ENCODE measurements at places on chromosomes 6 and 20. TPM values are rescaled to one million over a fixed set of nuclear protein-coding genes. Genes with fewer than 3 reads are reported as not detected.

Gene FOXQ1
- 0.12 TPM for polyA plus RNA-seq

Gene TBXT
- not detected for polyA plus RNA-seq

Gene MRPS18A
- 29.7 TPM for polyA plus RNA-seq

Gene SNX3
- polyA plus RNA-seq = 222 TPM

Gene PDE7B
- polyA plus RNA-seq = 10.9 TPM

Gene MYCT1
- 19.1 TPM for polyA plus RNA-seq

Gene GNAS-AS1
- polyA plus RNA-seq = 3.4 TPM

Gene SLC26A8
- polyA plus RNA-seq = 0.12 TPM

Gene HLA-DQB2
- polyA plus RNA-seq = 0.41 TPM

Gene HLA-G
- polyA plus RNA-seq = 1.4 TPM

Gene PRSS35
- polyA plus RNA-seq = 86.4 TPM

Gene TNNC2
- polyA plus RNA-seq = 6,298 TPM

Gene ZNF391
- polyA plus RNA-seq = 5.6 TPM

Gene IPCEF1
- polyA plus RNA-seq = 1.1 TPM

Gene ELOVL4
- polyA plus RNA-seq = 2.3 TPM

Gene OPRL1
- polyA plus RNA-seq = 1.0 TPM

Gene EPPIN
- not detected for polyA plus RNA-seq

Gene UBE2C
- polyA plus RNA-seq = 40.2 TPM

Gene VIP
- 0.63 TPM for polyA plus RNA-seq

Gene CAGE1
- not detected for polyA plus RNA-seq

Gene MTFR2
- polyA plus RNA-seq = 1.9 TPM

Gene OR2H2
- polyA plus RNA-seq = 0.27 TPM

Gene HRH3
- polyA plus RNA-seq = not detected

Gene CLPSL2
- polyA plus RNA-seq = not detected

Gene SLC17A9
- 1.0 TPM for polyA plus RNA-seq

Gene DEFB124
- 1.0 TPM for polyA plus RNA-seq

Gene PDYN
- polyA plus RNA-seq = not detected

Gene ID4
- 4.7 TPM for polyA plus RNA-seq

Gene OPN5
- polyA plus RNA-seq = 0.14 TPM

Gene TMEM14C
- 100 TPM for polyA plus RNA-seq

Gene DOP1A
- polyA plus RNA-seq = 19.3 TPM

Gene SIRPB2
- polyA plus RNA-seq = 1.9 TPM

Gene GHRH
- polyA plus RNA-seq = not detected

Gene PAK5
- 0.17 TPM for polyA plus RNA-seq

Gene TRAPPC3L
- polyA plus RNA-seq = 0.18 TPM

Gene PRIM2
- 5.8 TPM for polyA plus RNA-seq

Gene GTF2H4
- polyA plus RNA-seq = 18.8 TPM

Gene ARMC2
- 5.9 TPM for polyA plus RNA-seq

Gene HLA-DRA
- 34.2 TPM for polyA plus RNA-seq

Gene ARFGEF3
- 1.9 TPM for polyA plus RNA-seq

Gene IYD
- polyA plus RNA-seq = not detected

Gene ESR1
- polyA plus RNA-seq = 3.8 TPM

Gene PBOV1
- not detected for polyA plus RNA-seq

Gene MAFB
- 7.4 TPM for polyA plus RNA-seq
